Ascending aorta (tissue), 2 donors: ENCODE measurements at places on chromosomes 1 and 21. TPM values are rescaled to one million over a fixed set of nuclear protein-coding genes. Genes with fewer than 3 reads are reported as not detected.

Gene GPR3
- 2.0 TPM for total RNA-seq

Gene CELA2A
- total RNA-seq = not detected

Gene SLC30A2
- total RNA-seq = not detected

Gene CR1
- 8.4 TPM for total RNA-seq

Gene FAM78B
- not detected for total RNA-seq

Gene PIGV
- 8.8 TPM for total RNA-seq

Gene S100A8
- 33.5 TPM for total RNA-seq

Gene PHC2
- 222 TPM for total RNA-seq

Gene NCMAP
- not detected for total RNA-seq

Gene LMX1A
- total RNA-seq = 1.7 TPM

Gene PPIAL4G
- total RNA-seq = not detected

Gene ETNK2
- total RNA-seq = 22.0 TPM

Gene ATP13A2
- 39.2 TPM for total RNA-seq

Gene CRYAA
- not detected for total RNA-seq

GRCh38 chr1:6148497-6149241, 31.5 kb downstream of the CHD5 start:
- no peak for DNase-seq

- DNase-seq = no peak
Measured at GRCh38 chr1:41957568-41957967, 38.8 kb upstream of the HIVEP3 start.

GRCh38 chr1:89254658-89255287, 17.9 kb downstream of the GBP5 start:
- DNase-seq = no peak

- no peak for DNase-seq
Measured at GRCh38 chr1:240869071-240869470, 257.1 kb upstream of the GREM2 start.

- no peak for DNase-seq
Measured at GRCh38 chr1:34286511-34286910, 109.8 kb downstream of the C1orf94 start.

GRCh38 chr1:238029126-238029525, 138.4 kb upstream of the ZP4 start:
- no peak for DNase-seq

GRCh38 chr1:162030759-162031280, 7.2 kb upstream of the OLFML2B start:
- no peak for DNase-seq

DNA sequence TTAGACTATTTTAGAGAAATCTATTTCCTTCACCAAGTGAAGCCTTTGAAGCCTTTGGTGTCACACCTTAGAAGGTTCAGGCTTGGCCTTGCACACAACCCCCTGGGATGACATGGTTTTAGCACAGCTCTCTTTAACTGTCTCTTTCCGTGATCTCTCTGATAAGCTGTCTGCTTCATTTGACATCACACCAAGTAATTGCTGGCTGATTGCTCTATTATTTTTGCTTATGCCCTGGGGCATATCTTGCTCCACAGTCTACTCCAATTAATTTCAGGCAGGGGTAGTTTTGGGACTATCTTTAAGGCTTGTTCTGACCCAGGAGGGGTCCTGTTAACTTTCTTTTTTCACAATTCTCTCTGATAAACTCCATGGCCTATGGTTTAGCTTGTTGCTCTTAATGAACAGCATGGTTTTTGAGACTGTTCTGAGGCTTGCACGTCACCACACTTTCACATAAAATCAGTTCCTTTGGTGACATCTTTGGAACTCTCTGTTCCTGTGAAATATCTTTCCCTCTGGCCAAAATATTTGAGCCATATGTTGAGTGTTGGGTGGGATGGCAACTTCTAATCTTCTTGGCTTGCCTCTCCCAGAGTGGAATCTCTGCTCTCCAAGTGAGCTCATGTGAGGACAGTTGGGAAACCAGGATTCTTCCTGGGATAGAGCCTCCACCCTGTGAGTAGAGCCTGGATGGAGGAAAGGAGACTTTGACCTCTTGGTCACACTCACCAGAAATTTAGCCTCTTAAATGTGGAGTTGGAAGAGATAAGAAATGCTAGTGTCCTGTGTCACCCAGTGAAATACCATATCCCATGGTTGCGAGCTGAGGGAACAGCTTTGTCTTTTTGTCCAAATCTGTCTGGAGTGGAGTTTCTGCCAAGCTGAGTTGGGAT, 63.6 kb downstream of the MAP3K21 start:
- DNase-seq = no peak

DNA sequence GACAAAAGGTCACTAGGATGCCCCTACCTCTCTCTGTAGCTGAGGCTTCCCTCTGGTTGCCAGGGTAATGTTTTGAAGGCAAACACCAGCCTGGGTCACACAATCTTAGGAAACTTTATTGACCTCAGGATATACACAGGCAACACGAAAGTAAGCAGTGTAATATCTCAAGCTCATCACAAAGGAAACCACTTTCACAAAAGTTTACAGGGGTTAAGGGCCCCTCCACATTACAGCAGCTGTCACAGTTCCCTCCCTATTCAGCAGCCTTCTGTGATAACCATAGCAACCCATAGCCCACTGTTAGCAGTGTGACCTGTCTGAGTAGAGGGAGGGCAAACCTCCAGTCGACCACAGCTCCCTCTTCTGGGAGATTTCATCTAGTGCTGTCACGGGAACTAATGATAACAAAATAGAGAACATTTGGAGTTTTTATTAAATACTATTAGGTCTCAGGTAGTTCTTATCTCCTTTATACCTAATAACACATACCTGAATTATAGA, 149.8 kb downstream of the PTPRC start:
- DNase-seq = no peak

- DNase-seq = no peak
Measured at GRCh38 chr1:118555638-118556037, 370.6 kb upstream of the SPAG17 start.

DNA sequence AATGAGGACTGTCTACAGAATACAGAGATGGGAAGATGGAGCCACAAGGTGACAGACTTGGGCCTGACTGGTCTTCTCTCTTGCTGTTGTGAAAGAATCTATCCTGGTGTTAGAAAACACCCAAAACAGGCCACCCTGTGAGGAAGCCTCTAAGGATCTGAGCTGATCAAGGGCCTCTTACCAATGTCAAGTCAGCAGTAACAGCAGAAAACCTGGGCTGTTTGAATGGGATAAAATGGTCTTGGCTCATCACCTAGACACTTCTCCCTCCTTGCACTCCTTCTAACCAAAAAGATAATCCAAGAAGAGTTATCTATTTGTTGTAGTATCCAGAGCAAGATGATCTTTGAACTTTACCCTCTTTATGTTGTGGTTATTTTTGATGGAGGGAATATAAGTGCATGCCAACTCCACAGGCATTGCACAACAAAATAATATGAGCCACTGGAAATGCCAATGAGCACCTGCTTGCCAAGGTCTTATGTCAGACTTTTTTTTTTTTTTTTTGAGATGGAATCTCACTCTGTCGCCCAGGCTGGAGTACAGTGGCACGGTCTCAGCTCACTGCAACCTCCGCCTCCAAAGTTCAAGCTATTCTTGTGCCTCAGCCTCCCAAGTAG, 32.8 kb upstream of the ZNF281 start:
- no peak for DNase-seq

GRCh38 chr21:42665026-42665425, 11.6 kb downstream of the PDE9A start:
- no peak for DNase-seq

GRCh38 chr1:216820345-216820744, 97.1 kb upstream of the ESRRG start:
- no peak for DNase-seq

GRCh38 chr1:81585371-81585770, 215.4 kb upstream of the ADGRL2 start:
- no peak for DNase-seq

DNA sequence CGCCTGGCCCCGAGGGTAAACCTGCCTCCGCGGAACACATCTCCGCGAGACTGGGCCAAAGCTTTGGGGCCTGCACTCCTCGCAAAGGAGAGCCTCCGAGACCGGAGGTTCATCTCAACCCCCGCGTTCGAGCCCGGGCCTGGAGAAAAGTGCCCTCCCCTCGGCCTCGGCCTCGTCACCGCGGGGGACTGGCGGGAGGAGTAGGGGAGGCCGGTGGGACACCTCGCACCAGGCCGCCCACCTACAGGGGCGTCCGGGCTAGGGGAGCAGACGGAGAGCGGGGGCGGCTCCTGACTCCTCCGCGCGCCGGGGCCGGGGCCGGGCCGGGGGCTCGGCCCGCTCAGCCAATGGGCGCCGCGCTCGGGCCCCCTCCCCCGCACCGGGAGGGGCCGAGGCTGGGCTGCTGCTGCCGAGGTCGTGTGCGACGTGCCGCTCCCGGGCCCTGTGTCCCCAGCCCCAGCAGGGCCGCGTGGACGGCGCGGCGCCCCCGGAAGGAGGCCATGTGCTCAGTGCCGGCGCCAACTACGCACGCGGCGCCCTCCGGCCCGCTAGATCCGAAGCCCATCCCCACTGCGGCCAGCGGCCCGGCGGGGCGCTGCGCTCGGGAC, 684 bp downstream of the SLC2A1 start:
- DNase-seq = peak; percentile 79

DNA sequence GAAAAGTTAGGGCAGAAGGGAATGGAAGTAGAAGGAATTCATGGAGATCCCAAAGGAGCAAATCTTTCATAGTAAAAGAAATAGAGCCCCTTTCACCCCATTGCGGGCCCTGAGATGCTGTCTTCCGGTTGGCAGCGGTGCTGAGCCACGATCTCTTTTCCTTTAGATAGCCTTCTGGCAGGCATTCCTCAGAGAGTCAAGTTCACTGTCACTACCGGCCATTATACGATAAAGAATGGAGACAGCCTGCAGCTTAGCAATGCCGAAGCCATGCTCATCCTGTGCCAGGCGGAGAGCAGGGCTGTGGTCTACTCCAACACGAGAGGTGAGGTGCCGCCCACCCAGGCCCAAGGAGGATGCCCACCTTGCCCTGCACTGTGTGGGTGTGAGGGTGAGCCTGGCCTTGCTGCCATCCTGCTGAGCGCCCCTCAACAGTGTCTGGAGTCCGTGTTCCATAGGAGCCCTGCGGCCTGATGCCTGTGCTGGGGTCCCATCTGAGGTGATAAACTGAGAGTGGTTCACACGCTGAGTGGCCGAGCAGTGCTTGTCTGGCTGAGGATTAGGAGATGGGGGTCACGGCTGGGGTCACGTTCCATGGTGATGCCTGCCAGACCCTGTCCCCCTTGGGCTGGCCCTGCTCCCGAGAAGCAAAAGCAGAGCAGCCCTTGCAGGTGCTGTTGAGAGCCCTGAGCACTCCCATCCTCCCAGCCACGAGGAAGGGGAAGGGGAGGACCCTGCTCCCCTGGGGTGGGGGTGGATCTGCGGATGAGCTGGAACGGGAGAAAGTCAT, 20.4 kb upstream of the PWP2 start:
- no peak for DNase-seq

DNA sequence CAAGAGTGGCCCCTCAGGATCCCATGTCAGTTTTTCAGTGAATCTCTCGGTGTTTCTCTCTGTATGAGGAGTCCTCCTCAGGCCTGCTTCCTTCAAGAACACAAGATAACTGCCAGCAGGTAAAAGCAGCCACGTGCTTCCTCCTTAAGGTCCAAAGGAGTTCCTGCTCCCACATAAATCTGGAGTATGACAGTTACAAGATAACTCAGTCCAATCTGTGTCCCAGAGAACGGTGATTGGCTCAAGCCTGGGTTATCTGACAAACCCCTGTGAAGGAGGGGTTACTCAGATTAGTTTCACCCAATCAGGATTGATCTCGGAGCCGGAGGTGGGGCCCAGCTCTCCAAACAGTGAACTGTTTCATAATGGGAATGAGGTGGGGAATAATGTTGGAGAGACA, 5.8 kb upstream of the ANKRD13C start:
- no peak for DNase-seq

GRCh38 chr1:99669821-99670220, 23.9 kb downstream of the PALMD start:
- DNase-seq = no peak

DNA sequence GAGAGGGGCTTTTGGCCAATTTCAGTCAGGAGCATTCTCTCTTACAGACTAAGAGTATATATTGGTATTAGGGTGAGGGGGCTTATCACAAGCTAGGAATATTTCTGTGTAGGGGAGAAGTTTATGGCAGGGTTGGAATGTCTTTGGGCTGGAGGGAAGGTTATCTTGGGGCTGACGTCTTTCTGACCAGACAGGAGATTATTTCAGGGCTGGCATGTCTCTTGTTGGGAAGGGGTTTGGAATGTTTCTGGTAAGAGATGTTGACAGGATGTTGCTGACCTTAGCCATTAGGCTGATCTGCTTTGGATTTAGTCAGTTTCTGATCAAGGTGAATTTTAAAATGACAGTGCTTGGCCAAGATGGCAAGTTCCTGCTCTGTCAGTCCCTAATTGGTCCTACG, 17.8 kb upstream of the HSD3B1 start:
- DNase-seq = no peak

DNA sequence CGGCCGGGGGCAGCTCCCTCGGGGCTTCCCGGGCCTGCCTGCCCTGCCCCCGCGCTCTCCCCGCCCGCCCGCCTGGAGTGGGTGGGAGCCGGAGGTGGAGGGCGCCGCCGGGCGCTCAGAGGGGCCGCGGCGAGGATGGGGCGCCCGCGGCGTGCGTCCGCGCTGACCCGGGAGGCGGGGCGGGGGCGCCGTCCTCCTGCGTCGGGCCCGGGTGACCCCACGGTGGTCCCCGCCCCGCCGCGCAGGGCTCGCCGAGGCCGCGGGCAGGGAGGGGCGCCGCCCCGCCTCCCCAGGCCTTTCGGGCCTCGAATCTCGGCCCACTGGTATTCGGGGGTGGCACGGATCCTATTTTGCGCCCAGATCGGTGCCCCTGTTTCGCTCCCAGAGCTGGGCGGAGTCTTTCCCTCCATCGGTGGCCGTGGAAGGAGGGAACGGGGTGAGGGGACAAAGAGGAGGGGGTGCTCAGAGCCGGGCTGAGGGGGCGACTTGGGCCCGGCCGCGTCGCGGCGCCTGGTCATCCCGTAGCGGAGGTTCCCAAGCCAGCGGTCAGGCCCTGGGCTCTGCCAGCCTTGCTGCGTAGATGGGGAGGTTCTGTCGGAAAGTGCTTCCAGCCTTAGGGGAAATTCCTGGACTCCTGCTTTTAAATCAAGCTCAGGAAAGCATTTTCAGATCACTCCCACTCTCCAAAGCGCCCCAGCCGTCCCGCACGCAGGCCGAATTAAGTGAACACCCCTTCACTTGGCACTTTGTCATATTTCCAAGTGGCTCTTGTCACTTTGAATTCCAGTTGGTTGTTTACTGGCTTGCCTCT, 545 bp downstream of the PATJ start:
- DNase-seq = no peak

DNA sequence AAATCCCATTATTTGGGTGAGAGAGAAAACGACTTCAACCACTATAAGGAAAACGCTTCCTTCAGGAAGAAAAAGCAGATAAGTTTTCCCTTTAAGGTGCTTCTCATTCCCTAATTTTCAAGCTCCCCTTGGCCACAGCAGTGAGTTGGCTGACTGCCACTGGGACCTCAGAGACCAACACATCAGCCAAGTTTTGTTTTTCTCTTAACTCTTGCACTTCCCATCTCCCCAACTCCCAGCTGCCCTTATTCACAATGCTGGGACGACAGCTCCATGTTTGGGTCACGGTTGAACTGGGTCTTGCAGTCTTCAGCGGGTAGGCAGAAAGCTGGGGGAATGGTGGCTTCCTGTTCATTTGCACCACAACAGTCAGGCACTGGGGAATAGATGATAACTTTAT, 18.9 kb downstream of the SGIP1 start:
- DNase-seq = no peak
